ENCODE measurements at places on chromosomes 7 and 10.
A peak's percentile ranks its signal among the peaks of the same experiment; 100 is the strongest.

GRCh38 chr10:124643330-124644009, 100.7 kb downstream of the FAM53B start:
- no peak for DNase-seq

- DNase-seq, result no peak
Measured at GRCh38 chr10:19958787-19959186, 142.6 kb downstream of the PLXDC2 start.

DNA sequence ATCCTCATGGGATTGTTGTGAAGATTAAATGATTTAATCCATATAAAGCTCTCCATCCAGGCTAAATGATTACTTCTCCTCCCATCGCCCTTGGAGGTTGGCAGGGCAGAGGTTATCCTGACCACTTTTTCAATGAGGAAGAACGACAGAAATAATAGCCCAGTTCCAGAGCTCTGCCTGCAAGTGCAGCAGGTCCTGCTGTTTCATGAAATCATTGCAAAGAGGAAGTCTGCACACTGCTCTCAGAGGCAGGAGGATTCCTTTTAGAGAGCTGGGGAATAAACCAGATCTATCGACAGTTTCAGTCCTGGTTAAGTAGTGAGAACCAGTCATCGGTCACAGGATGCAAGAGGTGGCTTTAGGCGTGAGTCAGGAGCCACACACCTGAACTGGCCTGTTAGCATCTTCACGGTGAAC, 25.0 kb upstream of the CDH23 start:
- DNase-seq, result peak; percentile 1

DNA sequence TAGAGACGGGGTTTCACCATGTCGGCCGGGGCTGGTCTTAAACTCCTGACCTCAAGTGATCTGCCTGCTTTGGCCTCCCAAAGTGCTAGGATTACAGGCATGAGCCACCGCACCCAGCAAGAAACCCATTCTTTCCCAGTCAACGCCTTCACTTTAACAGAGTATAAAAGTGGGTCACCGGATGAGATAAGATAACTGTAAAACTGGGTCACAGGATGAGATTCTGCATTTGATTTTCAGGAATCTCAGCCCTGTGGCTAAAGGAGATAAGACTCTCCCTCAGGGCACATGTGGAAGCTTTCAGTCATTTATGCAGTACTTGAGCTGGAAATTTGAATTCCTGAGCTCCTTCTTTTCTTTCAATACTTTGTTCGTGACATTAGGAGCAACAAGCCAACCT, 70.8 kb downstream of the LRRC17 start:
- DNase-seq, result no peak

GRCh38 chr7:122544463-122544862, 154.5 kb downstream of the RNF133 start:
- DNase-seq, result no peak

- no peak for DNase-seq
Measured at GRCh38 chr10:95295031-95295755, 4.4 kb upstream of the PDLIM1 start.

DNA sequence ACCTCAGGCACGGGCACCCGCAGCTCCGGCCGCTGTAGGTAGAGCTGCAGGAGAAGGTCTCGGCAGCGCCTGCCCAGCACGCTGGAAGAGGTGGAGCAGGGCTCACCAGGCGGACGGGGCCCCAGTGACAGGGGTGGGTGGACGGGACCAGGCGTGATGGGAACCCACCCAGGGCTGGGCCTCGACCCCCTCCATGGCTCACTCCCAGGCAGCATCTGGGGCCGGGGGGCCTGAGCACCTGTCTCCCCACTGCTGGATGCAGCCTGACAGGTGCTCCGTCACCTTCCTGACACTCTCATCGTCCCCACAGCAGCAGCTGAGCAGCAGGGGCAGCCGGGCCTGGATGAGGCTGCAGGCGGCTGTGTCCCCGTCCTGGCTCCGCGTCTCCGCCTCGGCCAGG, 16.7 kb upstream of the MICALL2 start:
- DNase-seq, result no peak
